ENCODE measurements at places on chromosomes 5 and 9.

DNA sequence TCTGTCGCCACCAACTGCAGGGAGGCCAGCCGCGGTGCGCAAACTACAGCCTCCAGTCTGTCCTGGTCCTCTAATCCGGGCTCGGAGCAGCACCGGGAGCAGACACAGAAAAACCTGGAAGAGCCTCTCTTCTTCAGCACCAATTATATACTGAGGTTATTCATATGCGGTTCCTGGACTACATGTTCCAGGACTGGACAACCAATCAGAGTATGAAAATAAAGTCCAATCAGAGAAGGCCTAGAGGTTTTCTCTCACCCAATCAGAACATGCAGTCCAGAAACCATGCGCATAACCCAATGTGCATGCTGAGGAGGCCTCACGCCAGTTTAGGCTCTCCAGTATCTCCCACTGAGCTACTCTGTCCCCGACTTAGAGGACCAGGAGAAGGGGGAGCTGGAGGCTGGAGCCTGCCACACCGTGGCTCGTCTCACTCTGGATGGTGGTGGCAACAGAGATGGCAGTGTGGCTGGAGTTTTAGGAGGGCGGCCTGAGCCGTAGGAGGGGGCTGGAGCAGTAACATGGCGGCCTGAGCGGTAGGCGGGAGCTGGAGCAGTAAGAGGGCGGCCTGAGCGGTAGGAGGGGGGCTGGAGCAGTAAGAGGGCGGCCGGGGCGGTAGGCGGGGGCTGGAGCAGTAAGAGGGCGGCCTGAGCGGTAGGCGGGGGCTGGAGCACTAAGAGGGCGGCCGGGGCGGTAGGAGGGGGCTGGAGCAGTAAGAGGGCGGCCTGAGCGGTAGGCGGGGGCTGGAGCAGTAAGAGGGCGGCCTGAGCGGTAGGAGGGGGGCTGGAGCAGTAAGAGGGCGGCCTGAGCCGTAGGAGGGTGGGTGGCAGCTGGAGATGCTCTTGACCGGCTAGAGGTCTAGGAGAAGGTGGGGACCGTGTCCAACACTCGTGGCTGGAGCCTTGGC lies 20.4 kb upstream of the TRIM52 start:
- DNase-seq: no peak

GRCh38 chr9:92616199-92616641 lies 53.7 kb downstream of the IPPK start:
- DNase-seq: no peak

GRCh38 chr5:137442660-137443059 lies 56.5 kb downstream of the SPOCK1 start:
- DNase-seq: no peak

GRCh38 chr9:131382850-131383729 lies 10.8 kb upstream of the PRRC2B start:
- no peak for DNase-seq

- no peak for DNase-seq
Measured at GRCh38 chr5:15821506-15821905, 321.5 kb downstream of the FBXL7 start.

DNA sequence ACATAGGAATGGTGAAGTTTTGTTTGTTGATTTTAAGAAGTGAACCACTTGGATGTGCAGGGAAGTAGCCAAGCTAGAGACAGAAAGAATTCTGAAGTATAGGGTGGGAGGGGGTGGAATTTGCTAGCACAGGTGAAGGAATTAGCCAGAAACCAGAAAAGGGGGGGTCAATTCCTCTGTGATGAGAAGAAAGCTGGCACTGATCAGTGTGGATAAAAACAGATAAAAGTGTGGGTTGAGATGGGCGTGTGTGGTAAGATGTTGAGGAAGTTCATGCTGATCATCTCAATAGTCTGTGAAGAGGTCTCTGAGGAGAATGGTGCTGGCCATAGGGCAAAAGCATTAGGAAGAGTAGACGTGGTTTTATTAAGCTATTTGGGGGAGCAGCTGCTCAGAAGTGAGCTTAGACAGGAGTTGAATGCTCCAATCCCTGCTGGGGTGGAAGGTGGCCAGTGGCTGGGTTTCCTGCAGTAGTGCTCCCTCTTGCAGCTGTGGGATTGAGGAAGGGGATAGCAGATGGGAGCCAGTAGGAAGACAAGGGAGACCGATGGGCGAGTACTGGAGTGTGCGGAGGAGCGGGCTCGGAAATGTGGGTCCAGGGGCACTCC lies 88.7 kb upstream of the ELL2 start:
- no peak for DNase-seq

Data from stimulated activated CD8-positive, alpha-beta memory T cell treated with anti-CD3 and anti-CD28 coated beads, Interleukin-4, amount 100 ng/mL, for 1 hour (primary cell).